ENCODE measurements at places on chromosomes 7 and 10.

DNA sequence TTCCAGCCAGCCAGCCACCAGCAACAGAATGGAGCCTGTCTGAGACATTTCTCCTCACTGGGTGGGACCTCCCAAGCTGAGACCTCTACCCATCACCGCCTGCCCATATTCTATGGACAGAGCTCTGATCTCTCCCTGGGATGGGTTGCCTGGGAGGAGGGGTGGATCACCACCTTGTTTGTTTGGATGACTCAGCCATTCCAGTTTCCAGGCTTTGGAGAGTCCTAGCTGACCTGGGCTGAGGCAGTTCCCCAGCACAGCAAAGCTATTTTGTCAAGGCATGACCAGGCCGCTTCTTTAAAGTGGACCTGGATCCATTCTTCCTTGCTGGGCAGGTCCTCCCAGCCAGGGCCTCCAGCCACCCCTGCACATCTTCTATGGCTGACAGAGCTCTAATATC lies 982.3 kb downstream of the DNAJB9 start:
- DNase-seq: no peak

DNA sequence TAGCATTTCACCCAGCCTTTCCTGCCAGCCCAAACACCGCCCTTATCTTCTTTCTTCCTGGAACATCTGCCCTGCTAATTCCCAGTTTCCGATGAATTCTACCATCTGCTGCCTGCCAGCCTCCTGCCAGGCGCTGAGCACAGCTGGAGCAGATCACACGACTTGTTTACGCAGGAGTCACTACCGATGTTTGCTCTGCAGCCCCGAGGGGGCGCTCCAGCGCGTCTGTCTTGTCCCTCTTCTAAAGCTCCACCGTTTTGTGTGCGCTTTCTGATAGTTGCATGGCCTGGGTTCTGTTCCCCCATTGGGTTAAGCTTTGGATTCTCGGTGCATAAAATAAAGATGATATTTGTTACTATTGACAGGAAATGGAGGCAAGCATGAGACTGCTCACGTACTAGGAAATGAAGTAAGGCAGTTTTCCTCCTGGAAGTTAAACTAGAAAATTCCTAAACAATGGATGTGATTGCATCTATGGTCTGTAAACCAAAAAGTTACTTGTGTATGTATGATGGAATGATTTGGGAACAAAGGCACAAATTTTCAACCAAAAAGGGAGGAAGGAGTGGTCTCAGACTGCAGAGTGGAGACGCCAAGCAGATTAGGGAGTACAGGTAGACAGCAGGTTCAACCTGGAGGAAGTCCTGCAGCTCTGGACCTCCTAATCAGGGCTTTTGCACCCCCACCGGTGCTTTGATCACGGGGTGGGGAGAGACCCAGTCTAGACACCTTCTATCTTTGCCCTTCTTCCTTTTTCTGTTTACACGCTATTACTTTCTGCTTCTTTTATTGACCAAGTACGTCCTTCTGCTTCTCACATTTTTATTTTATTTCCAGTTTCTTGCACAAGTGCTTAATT lies 2.2 kb upstream of the RBM17 start:
- DNase-seq: peak; percentile 81

- DNase-seq: no peak
These were observed 83.5 kb upstream of the INSIG1 start for GRCh38 chr7:155213955-155214740.

GRCh38 chr7:17910377-17910776 lies 29.9 kb downstream of the SNX13 start:
- no peak for DNase-seq

DNA sequence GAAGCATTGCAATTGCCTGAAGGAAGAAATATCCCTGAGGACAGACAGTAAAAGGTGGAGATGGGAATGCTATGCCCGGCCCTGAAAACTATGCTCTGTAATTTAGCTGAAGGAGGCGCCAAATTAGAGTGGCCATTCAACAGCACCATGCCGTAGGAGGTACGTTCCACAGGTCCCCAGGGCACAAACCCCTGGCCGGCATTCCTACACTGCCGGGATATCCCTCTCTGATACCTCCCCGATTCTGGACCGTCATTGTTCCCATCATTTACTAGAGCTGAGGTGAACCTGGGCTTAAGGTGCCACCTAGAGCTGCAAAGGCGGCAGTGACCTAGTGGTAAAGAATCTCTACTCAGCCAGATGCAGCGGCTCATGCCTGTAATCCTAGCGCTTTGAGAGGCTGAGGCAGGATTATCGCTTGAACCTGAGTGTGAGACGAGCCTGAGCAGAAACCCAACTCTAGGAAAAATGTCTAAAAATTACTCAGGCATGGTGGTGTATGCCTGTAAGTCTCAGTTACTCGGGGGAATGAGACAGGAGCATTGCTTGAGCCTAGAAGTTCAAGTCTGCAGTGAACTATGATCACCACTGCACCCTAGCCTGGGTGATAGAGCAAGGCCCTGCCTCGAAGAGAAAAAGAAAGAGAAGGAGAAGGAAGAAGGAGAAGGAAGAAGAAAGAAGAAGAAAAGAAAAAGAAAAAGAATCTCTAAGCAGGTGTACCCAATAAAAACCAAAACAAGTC lies 53.0 kb upstream of the TNKS2 start:
- DNase-seq: no peak

DNA sequence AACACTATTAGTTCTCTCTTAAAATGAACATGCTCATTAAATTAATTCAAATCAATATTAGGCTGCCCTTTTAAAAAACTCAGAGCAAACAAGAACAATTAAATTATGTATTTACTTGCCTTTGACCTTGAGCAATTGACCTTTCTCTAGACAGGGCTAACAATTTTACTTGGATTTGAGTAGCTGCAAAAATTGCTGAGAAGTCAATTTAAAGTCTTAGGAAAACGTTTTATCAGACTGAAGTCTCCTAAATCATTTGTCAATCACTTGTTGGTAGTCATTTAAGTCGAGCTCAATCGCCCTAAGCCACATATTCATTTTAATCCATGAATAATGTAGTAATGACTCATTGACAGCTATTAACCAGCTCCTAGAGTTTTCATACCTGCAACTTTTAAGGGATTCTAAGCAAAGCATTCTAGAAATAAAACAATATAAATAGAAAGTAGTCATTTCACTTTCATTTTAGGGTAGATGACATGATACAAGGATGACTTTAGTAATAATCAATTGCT lies 84.9 kb upstream of the SEC61G start:
- no peak for DNase-seq

- DNase-seq: no peak
These were observed 152.5 kb upstream of the ZMIZ1 start for GRCh38 chr10:78916227-78916626.

DNA sequence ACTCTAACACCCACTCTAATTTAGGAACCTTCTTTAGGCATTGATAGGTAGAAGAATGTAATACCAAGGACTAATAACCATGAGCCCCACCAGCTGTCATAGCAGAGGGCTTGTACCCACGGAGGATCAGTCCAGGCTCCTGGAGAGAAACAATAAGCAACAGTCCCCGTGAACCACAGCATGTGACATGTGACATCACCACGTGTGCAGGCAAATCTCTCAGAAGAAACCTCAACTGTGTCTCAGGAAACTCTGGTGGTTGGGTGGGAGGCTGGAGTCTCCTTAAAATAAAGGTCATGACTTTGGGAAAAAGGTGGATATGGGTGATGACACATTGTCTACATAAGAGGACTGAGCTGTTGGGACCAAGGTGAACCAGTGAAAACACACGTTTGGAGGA lies 653.9 kb upstream of the FOXK1 start:
- DNase-seq: no peak

Measured in fibroblast of skin of back (primary cell).